ENCODE measurements at places on chromosomes 2 and 18. TPM values are rescaled to one million over a fixed set of nuclear protein-coding genes. Genes with fewer than 3 reads are reported as not detected.

DNA sequence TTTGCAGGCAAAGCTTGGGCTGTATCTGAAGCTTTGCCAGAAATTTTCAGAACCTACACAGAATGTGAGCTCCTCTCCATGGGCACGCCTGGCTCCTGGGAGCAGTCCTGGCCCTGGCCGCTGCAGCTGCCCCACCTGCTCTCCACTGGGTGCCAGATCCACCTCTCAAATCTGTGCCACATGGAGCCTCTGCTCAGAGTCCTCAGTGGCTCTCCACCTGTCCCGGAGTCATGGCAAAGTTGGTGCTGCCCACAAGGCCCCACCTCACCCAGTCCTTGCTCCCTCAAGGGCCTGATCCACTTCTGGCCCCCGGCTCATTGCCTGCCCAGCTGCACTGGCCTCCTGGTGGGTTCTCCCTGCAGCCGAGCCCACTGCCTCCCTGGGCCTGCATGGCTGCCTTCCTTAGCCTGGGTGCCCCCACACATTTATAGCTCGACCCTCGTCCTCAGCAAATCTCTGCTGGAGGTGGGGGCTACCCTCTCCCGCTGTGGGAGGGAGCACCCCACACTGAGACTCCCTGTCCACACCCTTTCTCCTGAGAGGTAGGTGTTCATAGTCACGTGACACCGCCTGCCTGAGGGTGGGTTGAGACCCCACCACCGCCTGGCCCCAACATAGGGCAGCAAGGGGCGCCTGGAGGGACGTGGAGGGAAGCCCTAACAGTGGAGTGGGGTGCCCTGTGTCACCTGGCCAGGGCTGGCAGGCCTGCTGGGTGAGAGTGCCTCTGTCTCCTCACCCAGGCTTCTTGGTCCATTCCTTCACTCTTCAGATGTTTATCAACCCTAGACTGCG lies 224.1 kb downstream of the SH3RF3 start:
- no peak for DNase-seq

- no peak for DNase-seq
Measured at GRCh38 chr18:59270689-59271257, 2.5 kb downstream of the RAX start.

Gene MREG
- total RNA-seq = 16.2 TPM

Gene SERPINB11
- total RNA-seq = not detected

Gene CCDC141
- total RNA-seq = 38.8 TPM

- DNase-seq = no peak
Measured at GRCh38 chr2:73939419-73939818, 12.7 kb downstream of the DGUOK start.

Gene TTR
- total RNA-seq = not detected

Gene SP140
- 330 TPM for total RNA-seq

DNA sequence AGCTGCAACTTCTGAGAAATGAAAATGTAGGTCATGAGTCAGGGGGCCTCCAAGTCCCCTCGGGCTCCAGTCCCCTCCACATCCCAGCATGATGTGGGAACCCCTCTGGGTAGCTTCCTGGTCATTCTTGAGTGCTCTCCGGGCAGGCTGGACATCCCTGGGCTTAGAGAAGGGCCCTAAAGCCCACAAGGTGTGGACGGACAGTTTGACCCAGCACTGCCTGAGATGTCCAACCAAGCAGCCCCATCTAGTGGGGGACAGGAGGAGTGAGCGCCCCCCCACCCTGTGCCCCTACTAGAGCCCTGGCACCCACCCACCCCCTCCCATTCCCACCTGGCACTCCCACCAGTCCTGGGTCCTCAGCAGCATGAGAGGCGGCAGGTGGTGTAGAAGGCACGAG lies 46.0 kb downstream of the CYP27C1 start:
- no peak for DNase-seq

Gene ARHGAP15
- 112 TPM for total RNA-seq

DNA sequence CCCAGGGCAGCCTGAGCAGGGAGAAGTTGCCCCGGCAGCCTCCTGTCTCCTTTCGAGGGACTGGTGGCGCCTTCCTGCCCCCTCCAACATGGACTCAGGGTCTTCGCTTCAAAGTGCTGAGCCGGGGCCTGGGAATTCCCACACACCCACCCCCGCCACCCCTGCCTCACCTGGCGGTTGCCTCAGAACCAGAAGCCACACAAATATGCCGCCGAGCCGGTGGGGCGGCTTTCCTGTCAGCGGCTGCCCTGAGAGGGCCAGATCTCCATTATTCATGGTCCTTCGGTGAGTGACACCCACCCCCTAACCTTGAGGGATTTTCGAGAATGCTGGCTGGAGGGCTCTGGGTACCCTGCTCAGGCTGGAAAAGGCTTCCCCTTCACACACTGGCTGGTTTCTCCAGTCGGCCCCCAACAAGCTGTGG lies 71.7 kb downstream of the SMAD7 start:
- no peak for DNase-seq

GRCh38 chr2:183898641-183899040 lies 699.7 kb upstream of the ZNF804A start:
- no peak for DNase-seq

DNA sequence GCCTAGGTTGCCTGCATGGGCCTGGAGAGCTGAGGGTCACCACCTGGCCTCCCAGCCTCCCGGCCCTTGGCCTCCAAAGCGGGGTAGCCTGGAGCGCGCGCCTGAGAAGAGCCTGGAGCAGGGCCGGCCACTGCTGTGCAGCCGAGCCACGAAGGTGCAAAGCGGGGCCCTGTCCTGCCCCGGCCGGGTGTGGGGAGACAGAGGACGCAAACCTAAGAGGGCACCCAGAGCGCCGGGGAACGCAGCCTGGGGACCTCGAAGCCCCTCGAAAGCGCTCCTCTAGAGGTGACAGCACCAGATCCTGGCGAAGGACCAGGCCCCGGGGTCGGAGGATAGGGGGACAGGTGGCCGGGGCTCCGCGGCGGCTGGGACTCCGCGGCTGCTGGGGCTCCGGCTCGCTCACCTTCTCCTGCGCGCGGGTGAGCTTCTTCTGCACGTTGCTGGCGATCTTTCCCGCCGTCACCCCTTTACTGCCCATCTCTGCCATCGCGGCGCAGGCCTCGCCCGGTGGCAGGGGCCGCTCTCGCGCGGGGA lies 430 bp downstream of the BIN1 start:
- no peak for DNase-seq

- DNase-seq = no peak
Measured at GRCh38 chr2:65714866-65715265, 282.5 kb upstream of the SPRED2 start.

DNA sequence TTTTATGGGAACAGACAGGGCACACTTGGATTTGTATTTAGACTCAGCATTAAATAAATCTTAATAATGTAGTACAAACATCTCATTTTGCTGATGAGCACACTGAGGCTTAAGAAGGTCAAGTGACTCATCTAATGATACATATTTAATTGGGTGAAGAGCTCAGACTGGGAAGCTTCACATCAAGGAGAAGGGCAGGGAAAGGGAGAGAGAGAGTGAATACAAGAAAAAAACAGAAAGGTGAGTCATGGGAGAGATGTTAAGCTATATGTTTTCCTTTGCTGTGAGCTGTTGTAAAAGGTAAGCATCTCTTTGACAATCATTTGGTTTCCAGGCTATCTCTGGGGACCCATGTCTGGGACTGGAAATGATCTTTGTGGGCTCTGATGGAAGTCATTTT lies 277.8 kb downstream of the SETBP1 start:
- no peak for DNase-seq

GRCh38 chr18:53234610-53235009 lies 894.6 kb downstream of the DCC start:
- DNase-seq = no peak

- DNase-seq = no peak
Measured at GRCh38 chr2:178391701-178392100, 59.3 kb downstream of the PRKRA start.

- DNase-seq = no peak
Measured at GRCh38 chr2:65530547-65531320, 98.3 kb upstream of the SPRED2 start.

GRCh38 chr2:158932131-158932645 lies 36.3 kb upstream of the TANC1 start:
- no peak for DNase-seq

Gene THAP4
- total RNA-seq = 26.7 TPM

- DNase-seq = no peak
Measured at GRCh38 chr2:14587119-14587518, 45.4 kb upstream of the LRATD1 start.

Gene DYNC1I2
- total RNA-seq = 52.0 TPM

Gene ZSWIM2
- not detected for total RNA-seq

All from activated B cell treated with CpG ODN at 0.5 μM for 24 hours (primary cell).